ENCODE measurements at places on chromosomes 6 and 20. TPM values are rescaled to one million over a fixed set of nuclear protein-coding genes. Genes with fewer than 3 reads are reported as not detected.

The TMEM14C gene
- total RNA-seq = 119 TPM

The VAPB gene
- 63.1 TPM for total RNA-seq

The HCK gene
- total RNA-seq = 9.0 TPM

The ARG1 gene
- total RNA-seq = not detected

DNA sequence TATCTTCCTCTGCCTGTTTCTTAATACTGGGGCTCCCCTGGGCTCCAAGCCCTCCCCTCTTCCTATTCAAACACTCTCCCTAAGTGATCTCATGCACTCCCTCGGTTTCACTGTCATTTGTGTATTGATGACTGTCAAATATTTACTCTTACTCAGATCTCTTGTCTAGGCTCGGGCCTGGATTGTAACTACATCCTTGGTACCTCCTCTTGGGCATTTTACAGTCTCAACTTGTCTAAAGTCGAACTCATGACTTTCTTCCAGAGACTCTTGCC is 189.4 kb upstream of the PRDM1 start:
- DNase-seq = no peak

DNA sequence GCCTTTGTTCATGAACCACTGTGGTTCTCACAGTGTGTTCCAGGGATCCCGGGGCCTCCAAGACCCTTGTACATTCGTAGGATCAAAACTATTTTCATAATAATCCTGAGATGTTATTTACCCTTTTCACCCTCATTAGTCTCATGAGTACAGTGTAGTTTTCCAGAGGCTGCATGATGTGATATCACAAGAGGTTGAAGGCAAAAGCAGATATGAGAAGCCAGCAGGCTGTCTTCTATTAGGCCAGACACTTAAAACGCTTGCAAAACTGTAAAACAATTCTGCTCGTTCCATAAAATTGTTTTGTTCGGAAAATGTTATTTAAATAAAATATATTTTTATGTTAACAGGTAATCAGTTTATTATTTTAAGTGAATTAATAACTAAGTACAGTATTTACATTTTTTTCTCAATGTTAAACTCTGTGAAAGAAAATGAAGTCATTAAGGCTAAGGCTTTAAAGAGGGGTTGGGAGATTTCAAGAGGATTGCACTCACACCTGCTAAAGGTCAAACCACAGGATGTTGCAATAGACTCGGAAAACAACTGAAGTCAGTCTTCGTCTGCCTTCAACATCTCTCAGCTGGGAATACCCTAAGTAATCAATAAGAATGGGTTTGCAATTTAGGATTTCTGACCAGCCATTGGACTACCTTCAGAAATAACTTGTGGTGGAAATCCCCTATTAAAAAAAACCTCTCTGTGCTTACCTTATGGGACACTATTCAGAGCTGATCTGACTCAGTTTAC is 474.2 kb downstream of the KIF16B start:
- no peak for DNase-seq

GRCh38 chr6:26019261-26019830 is 56.7 kb downstream of the TRIM38 start:
- peak; percentile 49 for DNase-seq

DNA sequence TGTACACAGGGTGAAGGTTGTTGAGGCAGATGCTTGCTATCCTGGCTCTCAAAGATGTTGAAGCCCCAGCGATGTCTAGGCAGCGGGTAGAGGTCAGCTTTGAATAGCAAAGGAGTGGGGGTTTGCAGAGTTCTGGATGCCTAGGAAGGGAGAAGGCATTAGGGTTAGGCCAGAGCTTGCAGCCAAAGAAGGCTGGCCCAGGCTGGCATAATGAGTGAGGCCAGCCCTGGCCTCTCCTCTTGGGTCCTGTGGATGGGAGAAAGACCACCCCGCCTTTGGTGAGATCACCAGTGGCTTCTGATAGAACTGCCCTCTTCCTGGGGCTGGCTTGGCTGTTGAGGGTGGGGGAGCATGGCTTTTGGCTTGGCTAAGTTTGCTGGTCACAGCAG is 406 bp upstream of the WFDC5 start:
- DNase-seq = no peak

- DNase-seq = no peak
These were observed 738.1 kb downstream of the QKI start for GRCh38 chr6:164152611-164153010.

- DNase-seq = no peak
These were observed 47.1 kb upstream of the TMX4 start for GRCh38 chr20:8066662-8067061.

GRCh38 chr6:164531736-164532135 is 777.7 kb downstream of the C6orf118 start:
- DNase-seq = no peak

DNA sequence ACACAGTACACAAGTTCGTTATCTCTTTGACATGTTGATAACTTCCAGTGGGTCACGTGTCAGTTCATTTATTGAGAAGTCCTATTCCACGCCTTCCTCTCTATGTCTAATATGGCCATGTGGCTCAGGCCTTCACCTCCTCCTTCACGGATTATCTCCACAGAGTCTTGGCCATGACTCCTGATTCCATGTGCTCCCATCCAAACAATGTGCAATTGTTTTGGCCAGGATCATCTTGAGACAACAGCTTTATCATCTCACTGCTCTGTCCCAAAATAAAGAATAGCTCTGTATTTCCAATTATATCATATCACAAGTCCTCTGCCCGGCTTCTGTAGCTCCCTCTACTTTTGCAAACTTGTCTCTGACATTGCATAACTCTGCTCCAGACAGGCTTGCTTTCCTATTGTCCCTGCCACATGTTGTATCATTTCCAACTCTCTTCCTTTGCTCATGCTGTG is 11.1 kb upstream of the TXNDC5 start:
- no peak for DNase-seq

DNA sequence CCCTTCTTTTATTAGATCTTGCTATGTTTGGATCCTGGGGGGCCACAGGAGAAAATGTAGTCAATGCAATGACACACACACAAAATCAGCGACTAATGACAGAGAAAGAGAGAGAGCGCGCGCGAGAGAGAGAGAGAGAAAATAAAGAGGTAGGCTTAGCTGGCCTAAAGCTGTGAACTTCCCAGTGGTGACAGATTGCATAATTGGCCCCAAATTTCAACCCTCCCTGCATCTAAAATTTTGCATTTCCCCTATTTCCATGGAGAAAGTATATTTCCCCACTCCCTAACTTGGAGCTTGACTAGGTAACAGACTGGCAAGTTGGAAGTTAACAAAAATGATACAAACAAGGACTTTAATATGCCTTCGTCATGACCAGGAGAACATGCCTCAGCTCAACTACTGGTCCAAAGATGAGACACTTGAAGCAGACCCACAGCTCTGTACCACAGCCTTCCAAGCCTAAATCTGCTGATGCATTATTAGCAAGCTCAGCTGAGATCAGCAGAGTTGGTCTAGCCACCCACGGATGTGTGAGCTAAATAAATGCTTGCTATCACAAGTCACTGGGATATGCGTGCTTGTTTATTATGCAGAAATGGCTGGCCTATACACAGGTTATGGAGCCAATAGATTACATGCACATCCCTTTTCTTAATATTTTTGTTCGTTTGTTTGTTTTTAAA is 118.1 kb upstream of the PRDM1 start:
- no peak for DNase-seq

DNA sequence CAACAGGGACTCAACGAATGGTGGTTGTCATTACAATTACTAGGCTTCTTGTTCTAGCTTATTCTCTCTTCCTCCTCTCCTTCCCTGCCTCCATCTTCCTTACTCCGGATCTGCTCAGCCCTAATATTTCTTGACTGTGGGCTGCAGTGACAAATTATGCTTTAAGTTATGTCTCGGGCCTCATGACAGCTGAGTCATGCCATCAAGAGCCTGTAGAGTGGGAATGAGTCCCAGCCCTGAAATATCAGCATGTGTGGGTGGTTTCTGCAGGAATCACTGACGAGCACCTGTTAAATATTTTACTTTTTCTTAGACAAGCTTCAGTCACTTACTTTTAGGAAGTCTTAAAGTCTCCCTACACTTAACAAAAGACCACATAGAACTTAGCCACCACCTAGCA is 83.1 kb upstream of the CBLN4 start:
- DNase-seq = no peak

DNA sequence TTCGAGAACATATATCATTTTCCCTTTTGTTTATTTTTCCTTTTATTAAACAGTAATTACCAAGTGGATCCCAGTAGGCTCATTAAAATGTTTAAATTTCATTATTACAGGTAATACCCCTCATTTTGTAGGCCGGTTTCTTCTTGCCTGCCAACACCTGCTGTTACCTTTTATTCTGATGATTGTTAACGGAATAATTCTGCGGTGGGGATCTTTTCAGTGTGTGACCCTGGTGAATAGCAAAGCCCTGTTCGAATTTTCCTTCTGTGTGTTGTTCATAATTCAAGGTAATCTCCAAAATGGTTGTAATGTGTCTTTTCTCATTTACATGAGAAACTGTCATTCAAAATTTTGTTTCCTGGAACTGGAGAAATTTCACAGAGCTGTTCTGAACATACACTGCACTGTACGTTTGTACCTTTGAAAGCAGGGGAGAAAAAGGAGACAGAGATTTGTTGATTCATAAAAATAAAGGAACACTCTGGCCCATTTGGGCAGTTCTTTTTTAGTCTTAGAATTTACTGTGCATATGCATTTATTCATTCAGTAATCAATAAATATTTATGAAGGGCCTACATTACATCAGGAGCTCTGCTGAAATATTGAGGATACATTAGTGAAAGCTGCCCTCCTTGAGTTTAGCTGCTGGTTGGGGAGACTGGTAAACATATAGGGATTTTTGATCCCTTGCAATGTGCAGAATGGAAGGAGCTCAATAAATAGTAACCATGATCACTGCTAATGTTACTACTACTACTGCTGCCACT is 502.0 kb downstream of the QKI start:
- no peak for DNase-seq

DNA sequence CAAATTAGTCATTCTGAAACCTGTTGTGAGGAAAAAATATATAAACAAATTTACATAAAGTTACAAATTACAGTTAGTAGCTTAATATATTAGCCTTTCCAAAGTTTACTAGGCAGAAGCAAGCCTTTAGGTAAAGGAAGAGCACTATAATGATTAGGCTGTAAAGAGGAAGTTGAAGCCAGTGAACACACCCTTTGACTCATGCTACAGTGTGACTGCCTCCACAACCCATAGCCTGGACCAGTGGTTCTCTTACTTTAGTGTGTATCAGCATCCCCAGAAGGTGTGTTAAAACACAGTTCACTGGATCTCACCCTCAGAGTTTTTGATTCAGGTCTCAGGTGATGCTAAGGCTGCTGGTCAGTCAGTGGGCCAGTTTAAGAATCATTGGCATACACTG is 91.4 kb upstream of the DEFB112 start:
- no peak for DNase-seq

DNA sequence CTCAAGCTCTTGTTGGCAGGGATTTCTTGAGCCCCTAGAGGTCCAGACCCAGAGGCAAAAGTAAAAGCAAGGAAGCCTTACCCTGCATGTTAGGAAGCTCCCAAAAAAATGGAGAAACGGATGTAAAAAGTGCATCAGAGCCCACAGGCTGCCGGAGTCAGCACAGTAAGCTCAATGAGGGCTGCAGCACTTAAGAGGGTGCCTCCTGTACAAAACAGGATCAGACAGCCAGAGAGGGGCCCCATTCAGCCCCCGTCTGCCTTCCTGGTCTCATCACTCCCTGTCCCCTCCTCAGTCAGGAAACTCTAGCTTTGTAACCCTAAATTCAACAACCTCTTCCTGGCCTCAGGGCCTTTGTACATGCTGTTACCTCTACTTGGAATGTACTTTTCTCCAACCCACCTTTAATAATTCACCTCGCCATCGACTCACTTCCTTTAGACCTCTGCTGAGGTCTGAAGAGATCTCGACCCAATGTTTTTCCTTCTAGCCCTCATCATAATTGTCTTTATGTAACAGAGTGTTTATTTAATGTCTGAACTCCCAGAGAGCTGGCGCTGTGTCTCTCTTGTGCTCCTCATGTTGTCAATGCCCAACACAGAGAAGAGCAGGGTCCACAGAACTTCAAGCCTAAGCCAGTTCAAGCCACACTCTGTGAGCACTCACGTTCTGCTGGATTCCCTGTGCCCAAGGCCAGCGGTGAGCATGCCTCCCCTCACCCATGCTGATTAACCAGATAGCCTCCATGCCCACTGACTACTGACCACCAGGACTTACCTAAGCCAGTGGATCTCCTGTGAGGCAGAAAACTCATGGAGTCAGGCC is 2.8 kb upstream of the PLCG1 start:
- DNase-seq = no peak

DNA sequence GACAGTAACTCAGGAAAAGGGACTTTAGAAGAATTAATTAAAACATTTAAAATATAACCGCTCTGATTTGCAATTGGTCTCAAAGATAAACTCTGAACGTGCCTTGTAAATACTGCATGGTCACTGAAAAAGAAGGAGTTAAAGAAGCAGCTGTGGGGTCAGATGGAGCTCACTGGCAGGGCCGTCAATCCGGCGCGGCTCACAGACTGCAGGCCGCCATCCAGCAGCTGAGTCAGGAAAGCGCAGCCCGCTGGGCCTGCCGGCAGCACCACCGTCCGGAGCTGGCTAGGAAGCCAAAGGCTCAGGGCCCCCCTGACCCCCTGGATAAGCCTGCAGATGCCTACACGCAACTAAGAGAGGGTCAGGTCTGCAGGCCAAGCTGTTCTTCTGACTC is 54.2 kb upstream of the FRMD1 start:
- peak; percentile 68 for DNase-seq

DNA sequence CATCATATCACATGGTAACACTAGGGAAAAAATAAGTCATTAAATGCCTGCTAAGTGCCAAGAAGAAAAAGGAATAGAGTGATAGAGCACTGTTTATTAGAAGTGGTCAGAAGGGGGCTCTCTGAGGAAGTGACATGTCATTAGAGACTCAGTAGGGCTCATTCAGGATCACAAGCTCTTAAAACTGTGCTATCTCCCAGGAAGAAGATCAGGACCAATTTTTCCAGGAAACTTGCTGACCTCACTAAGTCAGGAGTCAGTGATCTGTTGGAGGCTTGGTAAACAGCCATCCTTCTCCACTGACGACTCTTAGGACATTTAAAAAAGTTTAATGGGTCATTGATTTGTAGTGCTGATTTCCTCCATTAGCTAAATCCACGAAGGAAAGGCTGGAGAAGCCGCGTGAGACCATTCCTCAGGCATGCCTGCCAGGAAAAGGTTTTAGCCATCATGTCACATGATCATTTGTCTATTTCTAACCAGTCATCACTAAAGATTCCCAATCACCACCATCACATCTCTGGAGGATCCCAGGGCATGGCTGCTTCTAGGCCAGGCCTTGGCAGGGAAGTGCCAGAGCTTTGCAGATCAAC is 5.9 kb upstream of the PTPN1 start:
- DNase-seq = no peak

DNA sequence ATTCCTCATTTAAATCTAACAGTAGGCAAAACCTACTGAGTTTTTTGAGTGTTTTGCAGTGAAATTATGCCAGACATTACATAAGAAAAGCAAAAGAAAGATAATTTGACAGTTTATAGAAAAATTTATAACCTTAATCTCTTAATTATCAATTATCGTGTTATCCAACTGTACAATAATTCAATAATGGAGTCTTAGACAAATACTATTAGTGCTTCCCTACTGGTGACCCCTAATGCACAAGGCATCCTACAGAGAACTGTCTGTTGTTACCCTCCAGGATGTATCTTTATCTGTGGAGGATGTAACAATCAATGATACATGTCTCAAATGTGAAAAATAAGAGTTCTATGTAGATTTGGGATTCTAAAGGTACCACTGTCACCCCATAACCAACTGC is 1687.6 kb downstream of the GRIK2 start:
- no peak for DNase-seq

- DNase-seq = no peak
These were observed 35.4 kb downstream of the ZNF133 start for GRCh38 chr20:18323705-18324104.

- no peak for DNase-seq
These were observed 36.2 kb upstream of the CCDC167 start for GRCh38 chr6:37535759-37536490.

GRCh38 chr6:85574932-85575598 is 18.6 kb downstream of the SNX14 start:
- DNase-seq = no peak

Data from right cardiac atrium (tissue), 5 donors.